ENCODE measurements at places on chromosomes 2 and 18.
A peak's percentile ranks its signal among the peaks of the same experiment; 100 is the strongest.

- DNase-seq: no peak
Measured at GRCh38 chr2:27522400-27522945, 25.8 kb downstream of the GCKR start.

- no peak for DNase-seq
Measured at GRCh38 chr2:160715428-160715827, 221.8 kb upstream of the RBMS1 start.

DNA sequence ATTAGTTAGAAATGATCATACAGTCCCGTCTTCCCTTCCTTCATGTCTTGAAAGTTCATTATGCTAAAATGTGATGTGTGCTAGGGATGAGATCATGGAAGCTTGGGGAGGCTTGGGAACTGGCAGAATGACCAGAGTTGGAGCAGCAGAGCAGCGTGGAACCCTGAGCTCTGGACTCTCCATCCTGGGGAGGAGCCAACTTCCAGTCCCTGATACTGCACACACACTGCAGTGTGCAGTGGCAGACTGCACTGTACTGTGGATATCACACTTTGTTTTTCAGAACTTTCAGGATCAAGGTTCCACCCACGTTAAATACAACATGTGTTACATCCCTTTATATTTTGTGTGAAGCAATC, 27.3 kb upstream of the GREB1 start:
- DNase-seq: no peak

DNA sequence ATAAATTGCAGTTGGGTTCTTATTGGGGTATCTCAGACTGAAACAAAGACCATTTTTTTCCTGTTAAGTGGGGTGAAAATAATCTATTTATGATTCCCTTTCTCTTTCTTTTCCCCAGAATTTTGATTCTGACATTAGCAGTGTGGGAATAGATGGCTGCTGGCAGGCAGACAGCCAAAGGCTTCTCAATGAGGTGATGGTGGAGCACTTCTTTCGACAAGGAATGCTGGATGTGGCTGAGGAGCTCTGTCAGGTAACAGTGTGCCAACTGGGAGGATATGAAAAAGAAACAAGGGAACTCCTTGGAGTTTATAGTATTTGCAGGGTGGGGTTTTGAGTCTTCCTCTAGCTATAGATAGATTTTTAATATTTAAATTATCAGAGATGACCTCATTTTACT, 31.7 kb downstream of the RMND5A start:
- DNase-seq: no peak

- DNase-seq: no peak
Measured at GRCh38 chr2:240135706-240136012, 446 bp downstream of the COPS9 start.

- no peak for DNase-seq
Measured at GRCh38 chr2:198102120-198102519, 297.7 kb downstream of the PLCL1 start.

- peak; percentile 97 for DNase-seq
Measured at GRCh38 chr2:54212456-54212855, 43.6 kb downstream of the TSPYL6 start.

- peak; percentile 4 for DNase-seq
Measured at GRCh38 chr2:212328136-212328535, 210.5 kb downstream of the ERBB4 start.

GRCh38 chr2:41216978-41217377, 765.1 kb upstream of the SLC8A1 start:
- DNase-seq: no peak

GRCh38 chr2:134154246-134154645, 99.6 kb upstream of the MGAT5 start:
- DNase-seq: no peak

DNA sequence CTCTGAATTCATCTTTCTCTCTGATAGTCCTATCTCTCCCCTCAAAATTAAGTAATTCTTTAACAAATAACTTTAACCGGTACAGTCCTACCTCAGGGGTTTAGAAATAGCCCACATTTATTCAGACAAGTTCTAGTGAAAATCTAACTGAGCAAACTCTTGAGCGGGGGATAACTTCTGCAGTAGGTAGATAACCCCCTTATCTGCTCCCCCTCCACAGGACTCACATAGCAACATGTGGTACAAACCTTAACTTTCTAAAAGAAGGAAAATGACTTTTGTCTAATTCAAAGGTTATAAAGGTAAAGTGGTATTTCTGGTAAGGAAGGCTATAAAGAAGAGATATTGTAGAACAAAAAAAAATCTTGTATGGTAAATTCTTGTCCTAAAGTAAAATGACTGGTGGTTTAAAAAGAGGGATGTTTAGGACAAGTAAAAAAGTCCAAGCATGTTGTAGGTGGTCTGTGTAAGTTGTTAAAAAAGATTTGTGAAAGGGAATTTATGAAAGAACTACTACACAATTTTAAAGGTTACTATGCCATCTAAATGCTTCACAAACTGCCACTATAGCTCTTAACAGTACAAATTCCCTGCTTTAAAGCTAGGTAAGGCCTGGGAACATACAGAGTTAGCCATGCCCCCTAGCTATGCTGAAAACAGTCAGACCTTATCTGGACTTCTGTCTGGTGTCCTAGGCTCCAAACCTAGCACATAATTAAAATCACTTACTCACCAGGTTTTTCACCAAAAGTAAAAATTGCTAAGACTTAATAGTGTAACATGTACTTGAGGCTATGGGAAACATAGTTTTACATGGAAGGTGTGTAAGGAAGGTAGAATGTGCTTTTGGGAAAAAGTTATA, 8.1 kb upstream of the RPIA start:
- no peak for DNase-seq

GRCh38 chr2:61411109-61411508, 59.8 kb downstream of the USP34 start:
- DNase-seq: no peak

- no peak for DNase-seq
Measured at GRCh38 chr2:224944707-224945547, 97.3 kb downstream of the DOCK10 start.

DNA sequence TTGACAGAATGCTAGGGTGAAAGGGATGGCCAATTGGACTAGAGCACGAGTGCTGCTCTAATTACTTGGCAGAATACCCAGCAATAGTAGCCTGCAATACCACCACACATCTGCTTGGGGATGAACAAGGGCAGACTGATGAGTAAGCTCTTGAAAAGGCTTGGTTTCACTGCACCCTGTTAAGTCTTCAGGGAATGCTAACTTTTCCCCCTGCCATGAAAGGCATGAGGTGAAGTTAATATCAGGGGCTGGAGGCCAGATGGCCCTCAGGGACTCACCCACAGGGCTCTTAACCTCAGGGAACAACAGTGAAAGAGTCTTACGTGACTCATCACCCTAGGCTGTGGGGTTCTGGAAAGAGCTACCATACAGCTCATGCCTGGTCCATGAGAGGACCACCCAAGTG, 51.7 kb upstream of the MYL1 start:
- no peak for DNase-seq

DNA sequence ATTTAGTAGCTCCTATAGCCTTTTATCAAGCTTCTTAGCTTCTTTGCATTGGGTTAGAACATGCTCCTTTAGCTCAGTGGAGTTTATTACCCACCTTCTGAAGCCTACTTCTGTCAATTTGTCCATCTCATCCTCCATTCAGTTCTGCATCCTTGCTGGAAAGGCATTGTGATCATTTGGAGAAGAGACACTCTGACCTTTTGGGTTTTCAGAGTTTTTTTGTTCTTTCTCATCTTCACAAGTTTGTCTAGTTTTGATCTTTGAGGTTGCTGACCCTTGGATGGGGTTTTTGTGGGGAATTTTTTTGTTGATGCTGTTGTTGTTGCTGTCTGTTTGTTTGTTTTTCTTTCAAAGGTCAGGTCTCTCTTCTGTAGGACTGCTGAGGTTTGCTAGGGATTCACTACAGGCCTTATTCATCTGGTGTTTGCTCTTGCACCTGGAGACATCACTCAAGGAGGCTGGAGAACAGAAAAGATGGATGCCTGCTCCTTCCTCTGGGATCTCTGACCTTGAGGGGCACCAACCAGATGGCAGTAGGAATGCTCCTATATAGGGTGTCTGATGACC, 13.9 kb upstream of the TANK start:
- DNase-seq: no peak

- DNase-seq: peak; percentile 18
Measured at GRCh38 chr2:74261204-74261864, 62.9 kb downstream of the MTHFD2 start.

DNA sequence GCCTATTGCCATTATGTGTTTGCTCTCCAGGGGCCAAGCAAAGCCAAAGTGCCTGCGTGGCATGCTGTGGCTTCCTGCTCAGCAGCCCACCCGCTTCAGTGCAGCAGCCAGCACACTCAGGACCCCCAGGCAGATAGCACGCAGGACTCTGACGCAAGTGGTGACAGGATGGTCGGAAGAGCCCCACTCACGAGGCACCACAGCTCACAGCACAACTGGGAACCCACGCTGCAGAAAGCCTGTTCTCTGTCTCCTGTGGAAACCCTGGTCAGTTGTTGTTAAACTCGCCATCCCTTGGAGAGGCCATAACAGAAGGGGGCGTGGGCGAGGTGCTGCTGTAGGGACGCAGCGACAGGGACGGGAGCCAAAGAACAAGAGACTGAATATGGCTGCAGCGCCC, 76.4 kb downstream of the HDAC4 start:
- DNase-seq: no peak

DNA sequence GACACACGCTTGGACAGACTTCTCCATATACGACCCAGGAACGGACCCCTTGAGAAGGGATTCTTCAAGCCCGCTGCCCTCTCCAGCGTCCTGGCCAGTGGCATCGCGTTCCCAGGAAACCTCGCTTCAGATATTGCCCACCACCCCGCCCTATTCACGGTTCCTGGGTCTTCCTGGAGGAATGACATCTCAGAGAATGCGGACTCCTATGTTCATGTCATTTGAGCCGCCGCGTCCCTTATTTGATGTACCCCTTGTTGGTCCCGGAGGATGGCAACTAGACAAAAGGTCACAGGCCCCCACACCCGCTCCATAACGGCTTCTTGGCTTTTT, 588 bp upstream of the CCDC93 start:
- DNase-seq: no peak

DNA sequence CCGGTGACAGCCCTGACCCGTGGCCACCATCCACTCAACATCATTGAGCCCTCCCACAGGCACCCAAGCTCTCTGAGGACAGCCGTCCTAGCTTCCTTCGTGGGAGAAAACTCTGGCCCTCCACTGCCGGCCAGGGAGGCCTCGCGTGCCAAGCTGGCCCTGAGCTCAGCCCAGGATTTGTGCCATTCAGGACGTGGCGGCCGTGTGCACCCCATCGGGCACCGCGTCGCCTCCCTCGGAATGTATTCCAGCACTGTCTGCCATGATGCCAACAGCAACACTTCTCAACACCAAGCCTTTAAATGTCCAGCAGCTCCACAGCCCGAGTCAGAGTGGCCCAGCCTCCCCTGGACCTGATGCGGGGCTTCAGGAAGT, 35.7 kb downstream of the ZNF516 start:
- no peak for DNase-seq

GRCh38 chr2:187525163-187525900, 28.9 kb downstream of the TFPI start:
- no peak for DNase-seq

Data from fibroblast of skin of abdomen (primary cell).